Esophagus muscularis mucosa (tissue), 4 donors: ENCODE measurements at places on chromosomes 12 and 14. TPM values are rescaled to one million over a fixed set of nuclear protein-coding genes. Genes with fewer than 3 reads are reported as not detected.
A peak's percentile ranks its signal among the peaks of the same experiment; 100 is the strongest.

- H3K4me1 ChIP-seq: peaks cover 12% of the 10 kb centered on the region
- no peak overlapping the region for H3K27ac ChIP-seq
- DNase-seq: no peak
- peaks cover 6% of the 10 kb centered on the region for H3K27me3 ChIP-seq
- peak overlapping the region; percentile 57 for H3K4me3 ChIP-seq
Observed at GRCh38 chr12:110888256-110888991, 32.0 kb downstream of the MYL2 start.

GRCh38 chr14:77659831-77660230 lies 43.4 kb upstream of the SPTLC2 start:
- H3K27me3 ChIP-seq: no peaks in the 10 kb centered on the region
- no peaks in the 10 kb centered on the region for H3K36me3 ChIP-seq
- no peak for DNase-seq
- H3K4me3 ChIP-seq: no peak overlapping the region
- H3K27ac ChIP-seq: no peak overlapping the region

- H3K27ac ChIP-seq: no peak overlapping the region
- H3K4me1 ChIP-seq: peaks cover 42% of the 10 kb centered on the region
- H3K36me3 ChIP-seq: no peaks in the 10 kb centered on the region
- H3K27me3 ChIP-seq: no peaks in the 10 kb centered on the region
- H3K4me3 ChIP-seq: no peak overlapping the region
Observed at GRCh38 chr14:63501429-63501828, 41.7 kb downstream of the PPP2R5E start.

- H3K27ac ChIP-seq: peak overlapping the region; percentile 88
- no peaks in the 10 kb centered on the region for H3K27me3 ChIP-seq
- H3K36me3 ChIP-seq: no peaks in the 10 kb centered on the region
- peak overlapping the region; percentile 96 for H3K4me3 ChIP-seq
Observed at GRCh38 chr14:56118611-56119181, 485 bp downstream of the PELI2 start.

- no peaks in the 10 kb centered on the region for H3K27me3 ChIP-seq
- H3K36me3 ChIP-seq: no peaks in the 10 kb centered on the region
- no peak for DNase-seq
- no peak overlapping the region for H3K4me3 ChIP-seq
Observed at GRCh38 chr14:28603606-28604005, 163.0 kb upstream of the FOXG1 start.

The REP15 gene
- total RNA-seq: 1.2 TPM

GRCh38 chr14:101132588-101132987 lies 229.1 kb upstream of the RTL1 start:
- no peaks in the 10 kb centered on the region for H3K27me3 ChIP-seq
- no peak overlapping the region for H3K4me3 ChIP-seq
- no peak overlapping the region for H3K27ac ChIP-seq
- no peaks in the 10 kb centered on the region for H3K36me3 ChIP-seq
- DNase-seq: peak; percentile 80
- no peaks in the 10 kb centered on the region for H3K4me1 ChIP-seq

- H3K27me3 ChIP-seq: no peaks in the 10 kb centered on the region
- H3K4me1 ChIP-seq: peaks cover 36% of the 10 kb centered on the region
- peak overlapping the region; percentile 97 for H3K27ac ChIP-seq
- DNase-seq: no peak
- H3K4me3 ChIP-seq: peak overlapping the region; percentile 79
Observed at GRCh38 chr14:34983786-34984185, 994 bp downstream of the SRP54 start.

The DDX47 gene
- 67.1 TPM for total RNA-seq
